ENCODE measurements at places on chromosomes 3 and 15.

DNA sequence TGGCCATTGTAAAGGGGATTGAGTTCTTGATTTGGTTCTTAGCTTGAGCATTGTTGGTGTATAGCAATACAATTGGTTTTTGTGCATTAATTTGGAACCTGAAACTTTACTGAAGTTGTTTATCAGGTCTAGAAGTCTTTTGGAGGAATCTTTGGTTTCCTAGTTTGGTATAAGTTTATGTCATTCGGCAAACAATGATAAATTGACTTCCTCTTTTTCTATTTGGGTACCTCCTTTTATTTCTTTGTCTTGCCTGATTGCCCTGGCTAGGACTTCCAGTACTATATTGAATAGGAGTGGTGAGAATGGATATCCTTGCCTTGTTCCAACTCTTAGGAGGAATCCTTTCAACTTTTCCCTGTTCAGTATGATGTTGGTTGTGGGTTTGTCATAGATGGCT is 32.1 kb downstream of the SPESP1 start:
- DNase-seq, result no peak

GRCh38 chr15:61644550-61644949 is 415.4 kb upstream of the RORA start:
- DNase-seq, result no peak

GRCh38 chr15:72110355-72110754 is 7.6 kb downstream of the MYO9A start:
- no peak for DNase-seq

GRCh38 chr15:32856753-32857152 is 138.9 kb downstream of the GREM1 start:
- DNase-seq, result no peak

GRCh38 chr3:175356899-175357324 is 497.8 kb downstream of the NAALADL2 start:
- DNase-seq, result no peak

DNA sequence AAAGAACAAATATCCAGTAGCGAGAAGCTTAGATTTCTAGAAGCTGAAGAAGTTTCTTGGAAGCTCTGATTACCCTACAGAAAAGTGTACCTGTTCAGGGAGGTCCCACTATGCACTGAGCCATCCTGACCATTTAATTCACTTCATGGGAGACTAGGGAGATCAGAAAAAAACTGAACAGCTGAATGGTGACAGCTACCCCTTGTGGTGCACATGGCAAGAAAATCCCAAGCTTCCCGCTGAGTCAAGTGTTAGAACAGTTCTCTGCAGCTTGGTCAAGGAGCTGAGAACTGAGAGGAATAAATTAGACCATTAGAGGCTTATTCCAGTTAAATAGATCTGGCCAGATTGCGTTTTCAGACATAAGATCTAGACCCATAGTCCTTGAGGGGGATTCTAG is 197.2 kb upstream of the VEPH1 start:
- DNase-seq, result no peak

DNA sequence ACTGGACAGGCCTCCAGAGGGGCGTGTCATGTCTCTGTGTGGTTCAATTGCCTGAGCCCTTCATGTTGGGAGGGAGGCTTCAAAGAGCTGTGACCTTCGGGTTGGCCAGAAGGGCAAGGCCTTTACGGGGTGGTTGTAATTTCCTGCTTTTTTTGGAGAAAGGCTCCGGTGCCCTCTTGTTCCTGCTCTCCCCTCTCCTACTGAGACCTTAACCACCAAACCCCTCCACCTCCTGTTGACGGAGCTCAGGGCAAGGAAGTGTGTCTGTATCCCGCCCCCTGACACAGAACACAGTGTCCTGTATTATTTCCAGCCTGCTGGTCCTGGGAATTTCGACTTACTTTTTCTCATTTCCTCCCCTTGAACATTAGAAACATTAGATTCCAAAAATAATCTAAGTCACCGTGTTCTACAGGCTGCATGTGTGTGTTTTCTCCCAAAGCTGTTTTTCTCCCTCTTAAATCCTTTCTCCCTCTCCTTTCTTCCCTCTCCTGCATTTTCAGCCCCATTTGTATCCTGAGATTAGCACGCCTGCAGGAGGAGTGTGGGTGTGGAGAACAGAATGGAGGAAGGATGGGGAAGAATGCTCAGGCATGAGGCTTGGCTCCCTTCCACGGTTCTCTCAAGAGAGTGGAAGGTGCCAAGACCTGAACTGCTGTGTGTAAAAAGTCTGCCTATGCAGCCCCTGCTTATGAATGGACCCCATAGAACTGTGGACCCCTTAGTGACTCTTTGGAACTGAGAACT is 285.4 kb upstream of the ROPN1 start:
- DNase-seq, result no peak

DNA sequence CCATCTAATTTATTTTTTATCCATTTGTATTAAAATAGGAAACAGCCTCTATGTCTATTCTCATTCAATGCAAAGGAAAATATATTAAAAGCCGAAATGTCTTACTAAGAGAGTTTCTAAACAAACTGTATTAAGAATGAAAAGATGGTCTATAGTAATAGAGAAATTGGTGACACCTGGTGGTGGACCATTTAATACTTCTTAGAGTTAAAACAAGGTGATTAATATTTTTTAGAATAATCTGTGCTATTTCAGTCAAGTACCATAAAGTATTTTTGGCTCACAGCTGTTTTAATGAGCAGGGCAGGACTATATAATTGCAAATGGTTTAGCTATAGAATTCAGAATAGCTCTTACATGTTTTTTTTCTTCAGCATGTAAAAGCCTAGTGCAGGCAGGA is 55.7 kb downstream of the SYNPR start:
- no peak for DNase-seq

DNA sequence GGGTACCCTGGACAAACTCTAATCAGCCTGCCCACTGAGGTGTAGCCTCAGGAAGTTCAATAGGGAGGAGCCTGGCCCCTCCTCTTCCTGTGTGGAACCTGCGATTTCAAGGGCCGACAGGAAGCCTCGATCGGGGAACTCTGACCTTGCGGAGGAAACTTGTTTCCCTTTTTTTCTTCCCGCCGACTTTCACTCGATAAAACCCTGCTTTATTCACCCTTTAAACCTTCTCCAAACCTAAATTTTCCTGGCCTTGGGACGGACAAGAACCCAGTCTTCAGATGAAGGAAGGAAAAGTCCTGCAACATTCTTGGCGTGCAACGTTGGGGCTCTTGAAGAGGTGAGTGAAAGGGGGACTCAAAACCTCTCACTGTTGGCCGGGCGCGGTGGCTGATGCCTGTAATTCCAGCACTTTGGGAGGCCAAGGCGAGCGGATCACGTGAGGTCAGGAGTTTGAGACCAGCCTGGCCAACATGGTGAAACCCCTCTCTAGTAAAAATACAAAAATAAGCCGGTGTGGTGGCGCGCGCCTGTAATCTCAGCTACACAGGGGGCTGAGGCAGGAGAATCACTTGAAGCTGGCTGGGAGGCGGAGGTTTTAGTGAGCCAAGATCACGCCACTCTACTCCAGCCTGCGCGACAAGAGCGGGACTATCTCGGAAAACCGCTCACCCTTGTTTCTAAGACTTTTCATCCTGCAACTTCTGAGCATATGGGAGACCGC is 208.2 kb downstream of the ZNF385D start:
- no peak for DNase-seq

DNA sequence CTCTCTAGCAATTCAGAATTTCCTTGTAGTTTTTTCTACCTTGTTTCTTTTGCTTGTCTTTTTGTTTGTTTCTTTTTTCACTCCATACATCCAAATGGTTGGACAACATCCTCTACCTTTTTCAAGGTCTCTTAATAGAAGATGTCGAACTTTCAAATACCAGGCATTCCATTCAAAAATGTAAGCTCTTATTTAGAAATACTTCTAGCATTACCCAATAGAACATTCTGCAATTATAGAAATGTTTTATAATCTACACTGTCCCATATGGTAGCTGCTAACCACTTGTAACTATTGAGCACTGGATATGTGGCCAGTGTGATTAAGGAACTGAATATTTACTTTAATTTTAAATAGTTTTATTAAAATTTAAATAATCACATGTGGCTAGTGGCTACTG is 196.2 kb upstream of the MRPL3 start:
- DNase-seq, result no peak

- no peak for DNase-seq
Measured at GRCh38 chr3:117625174-117625573, 915.6 kb downstream of the TUSC7 start.

GRCh38 chr15:100215031-100215842 is 126.5 kb downstream of the ADAMTS17 start:
- no peak for DNase-seq

DNA sequence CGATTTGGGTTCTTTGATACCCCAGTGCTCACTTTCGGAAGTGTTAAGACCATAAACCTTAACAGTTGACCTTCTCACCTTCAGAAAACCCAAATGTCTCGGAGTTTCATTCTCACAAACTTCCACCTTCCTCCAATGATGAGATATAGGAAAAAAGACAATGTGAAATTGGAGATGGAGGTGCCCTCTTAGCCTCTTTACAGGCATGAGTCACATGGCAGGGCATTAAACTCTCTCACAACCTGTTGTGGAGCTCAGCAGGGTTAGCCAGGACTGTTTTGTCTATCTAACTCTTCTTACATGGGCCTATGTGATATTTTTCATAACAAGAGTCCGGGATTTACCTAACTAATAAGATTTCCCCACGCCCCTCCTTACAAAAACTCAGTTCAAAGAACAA is 10.7 kb downstream of the AGTR1 start:
- no peak for DNase-seq

DNA sequence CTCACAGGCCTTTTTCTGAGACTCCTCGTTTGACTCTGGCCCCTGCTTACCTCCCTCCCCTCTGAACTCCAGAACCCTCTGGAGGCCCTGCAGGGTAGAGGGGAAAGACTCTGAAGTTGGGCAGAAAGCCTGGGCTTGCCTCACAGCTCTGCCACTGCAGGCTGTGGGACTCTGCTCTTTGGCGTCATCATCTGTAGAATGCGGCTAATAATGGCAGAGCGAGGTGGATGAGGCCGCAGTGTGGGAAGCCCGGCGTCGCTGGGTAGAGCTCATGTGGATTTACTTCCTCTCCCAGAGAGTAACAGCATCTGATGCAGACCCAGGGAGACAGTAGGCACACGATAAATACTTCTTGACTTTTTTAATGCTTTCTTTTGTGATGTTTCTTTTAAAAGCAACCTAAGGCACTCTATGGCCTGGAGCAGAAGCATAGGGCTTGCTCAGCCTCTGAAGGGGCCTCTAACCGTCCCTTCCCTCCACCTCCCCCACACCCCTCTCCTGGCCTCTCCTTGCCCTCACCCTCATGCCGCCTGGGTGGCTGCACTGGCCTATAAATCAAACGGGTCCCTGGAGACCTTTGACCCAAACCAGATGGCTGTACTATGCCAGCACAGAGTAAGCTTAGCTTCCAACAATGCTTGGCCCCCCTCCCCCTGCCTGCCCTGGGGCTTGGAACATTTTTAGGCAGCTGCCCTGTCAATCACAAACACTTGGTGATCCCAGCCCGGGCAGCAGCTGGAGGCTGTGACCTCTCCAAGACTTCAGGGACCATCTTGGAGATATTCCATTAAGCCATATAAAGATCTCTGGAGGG is 32.9 kb downstream of the SPSB4 start:
- DNase-seq, result no peak

- peak; percentile 77 for DNase-seq
Measured at GRCh38 chr15:38699633-38700230, 135.1 kb upstream of the RASGRP1 start.

DNA sequence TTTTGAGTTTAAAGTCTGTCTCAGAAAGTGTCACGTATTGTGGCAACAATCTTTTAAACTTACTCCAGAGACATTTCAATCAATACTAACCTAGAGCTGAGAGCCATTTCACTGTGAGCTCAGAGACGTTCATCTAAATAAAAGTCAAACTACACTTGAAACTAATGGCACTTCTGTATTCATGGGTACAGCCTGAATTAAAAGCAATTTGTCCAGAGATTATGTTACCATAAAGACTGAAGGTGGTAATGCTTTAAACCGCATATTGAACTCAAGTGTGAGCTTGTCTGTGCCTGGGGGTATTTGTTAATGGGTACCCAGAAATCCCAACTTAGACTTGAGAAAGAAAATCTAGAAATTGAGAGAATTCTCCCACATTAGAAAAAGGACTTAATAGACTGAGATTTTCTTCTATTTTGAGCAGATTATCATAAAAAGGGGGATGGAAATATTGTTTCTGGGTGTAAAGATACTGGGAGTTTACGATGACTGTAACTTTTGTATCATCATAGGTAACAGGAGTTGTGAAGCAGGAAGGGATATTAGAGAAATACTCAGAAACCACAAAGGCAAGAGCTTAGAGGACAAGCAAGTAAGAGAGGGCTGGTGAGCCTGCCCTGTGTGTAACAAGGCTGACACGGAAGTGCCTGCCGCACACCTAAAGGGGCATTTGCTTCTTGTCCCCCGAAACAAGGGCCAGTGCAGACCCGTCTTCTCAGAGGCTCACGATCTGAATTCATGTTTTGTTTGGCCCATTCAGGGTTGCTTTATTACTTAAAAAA is 36.9 kb downstream of the LRIG1 start:
- no peak for DNase-seq

DNA sequence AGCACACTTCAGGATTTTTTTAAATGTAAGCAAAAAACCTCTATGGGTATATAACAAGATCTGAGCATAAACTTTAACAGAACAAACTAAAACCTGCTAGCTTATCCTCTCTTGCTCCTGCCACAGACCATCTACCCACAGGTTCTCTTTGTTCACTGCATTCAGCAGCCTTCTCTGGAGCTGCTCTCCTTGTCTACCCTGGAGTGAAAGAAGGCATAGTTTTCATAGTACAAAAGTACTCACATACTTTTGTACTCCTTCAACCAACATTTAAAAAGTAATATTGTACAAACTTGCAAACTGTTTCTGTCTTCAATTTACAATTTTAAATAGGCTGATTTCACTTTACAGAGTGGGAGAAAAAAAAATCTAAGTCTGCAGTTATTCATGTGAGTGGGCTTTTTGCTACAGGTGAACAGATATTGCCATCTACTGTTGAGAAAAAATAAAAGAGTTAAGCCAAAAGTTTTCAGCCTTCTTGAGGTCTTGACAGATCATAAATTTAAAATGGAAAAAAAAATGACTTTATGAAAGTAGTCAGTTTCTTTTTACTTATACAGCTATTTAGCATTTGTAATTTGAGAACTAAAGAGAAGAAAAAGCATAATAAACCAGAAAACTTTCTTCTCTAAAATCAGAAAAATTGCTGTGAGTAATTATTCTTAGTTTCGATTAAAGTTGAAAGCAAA is 20.4 kb downstream of the TERC start:
- DNase-seq, result peak; percentile 23

GRCh38 chr3:48222616-48223513 is at the start of gene CAMP:
Gene CAMP (plus strand): TSS chr3:48223495. CDS start chr3:48223512, 17 bp downstream.
- DNase-seq, result peak; percentile 76

DNA sequence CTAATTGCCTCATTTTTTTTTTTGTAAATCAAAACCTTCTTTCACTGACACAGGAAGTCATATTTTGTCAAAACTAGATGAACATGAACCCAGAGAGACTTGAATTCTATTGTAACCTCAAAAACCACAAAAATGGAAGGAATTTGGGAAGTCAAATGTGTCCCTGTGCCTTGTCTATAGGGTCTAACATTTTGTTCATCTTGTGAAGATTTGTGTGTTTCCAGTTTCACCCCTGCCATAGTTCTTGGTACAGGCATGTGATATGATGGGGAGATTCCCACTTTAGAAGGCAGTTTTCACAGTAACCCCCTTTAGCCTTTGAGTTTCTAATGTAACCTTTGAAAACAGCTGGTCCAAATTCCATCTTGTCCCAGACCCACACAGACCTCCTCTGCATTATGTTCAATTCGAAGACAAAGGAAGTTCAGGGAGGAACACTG is 318.5 kb upstream of the ADAMTS9 start:
- DNase-seq, result no peak

- DNase-seq, result no peak
Measured at GRCh38 chr3:148791920-148792319, 35.7 kb upstream of the CPB1 start.

GRCh38 chr3:73848173-73848906 is 223.6 kb upstream of the PDZRN3 start:
- DNase-seq, result no peak

- DNase-seq, result no peak
Measured at GRCh38 chr3:138629526-138629925, 21.0 kb downstream of the FAIM start.

Measured in B cell (primary cell).